ENCODE measurements at places on chromosomes 12 and 14.

- DNase-seq = no peak
Measured at GRCh38 chr14:106875503-106875902, 1349.1 kb downstream of the TMEM121 start.

- DNase-seq = no peak
Measured at GRCh38 chr12:59425798-59426197, 170.0 kb upstream of the SLC16A7 start.

DNA sequence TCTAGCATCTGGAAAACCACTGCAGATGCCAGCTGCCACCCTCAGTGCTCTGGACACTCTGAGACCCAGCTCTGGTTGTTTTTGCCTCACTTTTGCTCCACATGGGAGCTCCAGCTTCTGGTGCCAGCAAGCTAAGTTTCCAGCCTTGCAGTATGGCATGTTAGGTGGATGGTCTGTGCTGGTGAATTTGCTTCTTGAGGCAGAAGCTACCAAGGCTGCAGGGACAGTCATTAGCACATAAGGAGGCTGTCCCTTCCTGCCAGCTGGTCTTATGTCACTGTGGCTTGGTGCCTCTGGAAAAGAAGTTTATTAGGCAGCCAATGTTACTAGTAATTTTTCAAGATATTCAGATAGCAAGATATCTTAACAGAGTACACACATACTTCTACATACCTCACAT lies 64.2 kb upstream of the CSRP2 start:
- peak; percentile 12 for DNase-seq

- no peak for DNase-seq
Measured at GRCh38 chr14:51818748-51819380, 41.5 kb upstream of the GNG2 start.

DNA sequence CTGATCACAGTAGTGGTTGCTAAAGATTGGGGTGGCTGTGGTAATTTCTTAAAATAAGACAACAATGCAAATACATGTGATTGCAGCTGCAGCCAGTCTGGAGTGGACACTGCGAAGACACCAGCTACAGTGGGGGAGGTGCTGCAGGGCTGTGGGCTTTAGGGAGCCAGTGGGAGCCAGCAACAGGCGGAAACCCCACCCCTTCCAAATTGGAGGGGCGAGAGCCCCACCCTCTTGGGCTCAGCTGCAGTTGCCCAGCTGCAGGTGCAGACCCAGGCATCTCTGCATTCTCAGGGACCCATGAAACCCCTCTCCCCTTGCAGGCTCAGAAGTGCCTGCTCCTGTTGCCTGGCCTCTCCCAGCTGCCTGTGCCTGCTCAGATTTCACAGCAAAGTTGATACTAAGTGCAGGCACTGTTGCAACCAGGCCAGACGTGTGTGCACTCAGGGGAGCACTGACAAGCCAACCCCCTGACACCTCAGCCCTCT lies 104.8 kb downstream of the MYF5 start:
- DNase-seq = no peak

GRCh38 chr12:95699579-95699978 lies 91.0 kb downstream of the NTN4 start:
- DNase-seq = no peak

GRCh38 chr12:104966677-104967076 lies 8.6 kb upstream of the SLC41A2 start:
- DNase-seq = no peak

All from HFFc6 (cell line).